ENCODE measurements at places on chromosomes 1 and 21.

GRCh38 chr1:66357478-66358197 lies 176.3 kb upstream of the SGIP1 start:
- no peak for DNase-seq

GRCh38 chr1:64396817-64397216 lies 73.1 kb upstream of the CACHD1 start:
- DNase-seq: peak; percentile 12

DNA sequence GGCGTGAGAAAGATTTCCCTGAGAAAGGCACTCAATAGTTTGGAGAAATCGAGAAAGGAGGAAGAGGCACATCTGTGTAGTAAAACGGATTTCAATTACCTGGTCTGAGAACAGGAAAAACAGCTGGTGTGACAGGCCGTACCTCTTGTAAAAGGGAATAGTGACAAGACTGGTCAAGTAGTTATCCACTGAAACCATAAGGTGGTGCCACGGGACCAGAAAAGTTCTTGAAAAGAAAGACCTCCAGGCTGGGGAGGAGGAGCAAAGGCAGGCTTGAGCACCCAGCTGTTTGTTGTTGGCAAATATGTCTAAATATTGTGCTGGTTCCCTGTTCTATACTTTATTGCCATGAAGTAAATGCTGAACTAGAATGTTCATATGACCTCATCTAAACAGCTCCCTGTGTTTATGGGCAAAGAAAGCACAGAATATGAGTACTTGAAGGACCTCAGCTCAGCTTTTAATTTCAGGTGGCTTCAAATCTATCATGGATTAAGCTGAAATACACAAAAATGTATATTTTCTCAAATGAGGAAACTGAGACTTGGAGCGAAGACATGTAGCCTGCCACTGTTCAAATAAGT lies 4.0 kb downstream of the HAO2 start:
- DNase-seq: no peak

DNA sequence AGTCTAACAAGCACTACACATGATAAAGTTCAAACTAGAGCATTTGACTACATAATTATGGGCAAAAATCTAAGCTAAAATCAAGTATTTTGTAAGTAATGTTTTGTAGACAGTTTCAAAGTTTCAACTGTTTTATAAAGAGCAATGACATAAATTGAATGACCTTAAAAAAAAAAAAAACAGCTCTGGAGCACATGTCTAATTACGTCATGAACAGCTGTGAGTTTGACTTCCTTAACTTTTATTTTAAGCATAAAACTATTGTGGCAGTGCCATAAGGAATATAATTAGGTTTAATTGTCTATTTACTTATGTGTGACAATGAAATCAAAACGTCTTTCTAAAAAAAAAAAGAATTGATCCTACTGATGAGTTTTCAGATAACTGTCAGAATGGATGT lies 272.5 kb upstream of the LRRC7 start:
- no peak for DNase-seq

- no peak for DNase-seq
Measured at GRCh38 chr1:239763850-239764249, 327.8 kb upstream of the FMN2 start.

DNA sequence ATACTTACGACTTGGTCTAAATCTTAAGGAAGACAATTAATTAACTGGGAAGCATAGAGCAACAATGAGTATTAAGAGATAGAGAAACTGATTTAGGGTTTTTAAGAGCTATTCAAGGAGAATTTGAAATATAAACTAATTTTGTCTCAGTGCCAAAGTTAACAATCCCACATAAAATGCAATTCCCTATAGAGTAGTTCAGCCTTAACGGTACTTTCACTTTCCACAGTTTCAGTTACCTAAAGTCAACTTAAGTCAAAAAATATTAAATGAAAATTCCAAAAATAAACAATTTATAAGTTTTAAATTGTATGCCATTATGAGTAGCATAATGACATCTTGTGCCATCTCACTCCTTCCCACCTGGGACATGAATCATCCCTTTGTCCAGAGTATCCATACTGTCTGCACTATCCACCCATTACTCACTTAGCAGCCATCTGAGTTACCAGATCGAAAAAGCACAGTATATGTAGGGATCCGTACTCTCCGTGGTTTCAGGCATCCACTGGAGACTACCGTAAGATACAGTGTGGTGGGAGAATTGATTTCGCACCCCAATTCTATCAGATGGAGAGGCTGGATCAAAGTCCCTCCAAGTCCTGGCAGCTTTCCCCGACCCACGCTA lies 4.8 kb upstream of the SARS1 start:
- no peak for DNase-seq

- no peak for DNase-seq
Measured at GRCh38 chr1:198969981-198970380, 331.1 kb downstream of the PTPRC start.

GRCh38 chr1:100051893-100052292 lies 80.8 kb downstream of the SASS6 start:
- no peak for DNase-seq

GRCh38 chr1:22045604-22046228 lies 6.8 kb upstream of the CDC42 start:
- no peak for DNase-seq

Data from ACHN (cell line).